ENCODE measurements at places on chromosomes 6 and 20. TPM values are rescaled to one million over a fixed set of nuclear protein-coding genes. Genes with fewer than 3 reads are reported as not detected.

DNA sequence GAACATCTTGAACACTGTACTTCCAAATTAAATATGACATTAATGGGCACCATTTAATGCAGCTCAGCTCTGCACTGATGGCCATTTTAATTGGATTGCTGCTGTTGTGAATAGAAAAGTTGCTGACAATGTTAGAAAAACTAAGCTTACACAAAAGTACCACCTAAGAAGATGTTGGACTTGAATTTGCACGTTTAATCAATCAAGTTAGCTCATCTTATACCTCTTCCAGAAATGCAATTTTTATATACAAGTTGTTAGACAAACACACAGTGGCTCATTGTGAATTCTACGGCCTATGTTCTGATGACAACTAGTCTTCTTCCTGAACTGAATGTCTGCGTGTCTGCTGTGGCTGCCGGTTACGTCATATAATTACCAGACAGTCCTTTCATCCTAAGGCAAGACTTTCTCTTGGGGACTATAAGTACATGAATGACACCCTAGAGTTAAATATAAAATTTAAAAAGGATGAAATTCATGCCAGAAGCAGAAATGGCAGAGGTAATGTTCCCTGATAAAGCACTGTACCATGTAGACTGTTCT, 330.2 kb downstream of the EPM2A start:
- no peak overlapping the region for H3K27ac ChIP-seq
- H3K4me3 ChIP-seq, result no peak overlapping the region
- H3K36me3 ChIP-seq, result no peaks in the 10 kb centered on the region
- peaks cover 9% of the 10 kb centered on the region for H3K4me1 ChIP-seq

- no peak overlapping the region for H3K27ac ChIP-seq
- no peaks in the 10 kb centered on the region for H3K27me3 ChIP-seq
- H3K4me3 ChIP-seq, result no peak overlapping the region
- DNase-seq, result no peak
- peaks cover 6% of the 10 kb centered on the region for H3K4me1 ChIP-seq
These were observed 94.3 kb upstream of the FAM8A1 start for GRCh38 chr6:17505767-17506280.

GRCh38 chr20:53752971-53753879, 159.6 kb upstream of the ZNF217 start:
- no peak for DNase-seq
- H3K4me1 ChIP-seq, result peaks cover 67% of the 10 kb centered on the region
- no peaks in the 10 kb centered on the region for H3K36me3 ChIP-seq
- peak overlapping the region; percentile 98 for H3K27ac ChIP-seq
- no peaks in the 10 kb centered on the region for H3K27me3 ChIP-seq

DNA sequence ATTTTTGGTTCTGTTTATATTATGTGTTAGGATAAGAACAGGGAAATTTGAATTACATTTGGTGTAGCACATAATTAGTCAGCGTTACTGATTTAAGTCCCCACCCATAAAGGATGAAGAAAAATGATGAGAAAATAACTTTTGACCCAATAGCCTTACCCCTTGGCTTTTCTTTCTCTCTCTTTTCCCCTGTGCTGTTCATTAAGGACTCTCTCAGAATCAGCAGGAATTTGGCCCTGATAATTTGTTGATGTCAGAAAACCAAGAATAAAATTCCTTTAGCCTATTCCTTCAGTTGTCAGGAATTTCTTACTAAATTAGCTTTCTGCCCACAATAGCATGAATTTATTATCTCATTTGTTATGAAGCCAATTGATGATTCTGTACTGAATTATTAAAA, 18.5 kb downstream of the PLCB1 start:
- peaks cover 24% of the 10 kb centered on the region for H3K4me1 ChIP-seq
- H3K4me3 ChIP-seq, result no peak overlapping the region
- no peaks in the 10 kb centered on the region for H3K36me3 ChIP-seq
- no peak overlapping the region for H3K27ac ChIP-seq
- no peaks in the 10 kb centered on the region for H3K27me3 ChIP-seq
- no peak for DNase-seq

DNA sequence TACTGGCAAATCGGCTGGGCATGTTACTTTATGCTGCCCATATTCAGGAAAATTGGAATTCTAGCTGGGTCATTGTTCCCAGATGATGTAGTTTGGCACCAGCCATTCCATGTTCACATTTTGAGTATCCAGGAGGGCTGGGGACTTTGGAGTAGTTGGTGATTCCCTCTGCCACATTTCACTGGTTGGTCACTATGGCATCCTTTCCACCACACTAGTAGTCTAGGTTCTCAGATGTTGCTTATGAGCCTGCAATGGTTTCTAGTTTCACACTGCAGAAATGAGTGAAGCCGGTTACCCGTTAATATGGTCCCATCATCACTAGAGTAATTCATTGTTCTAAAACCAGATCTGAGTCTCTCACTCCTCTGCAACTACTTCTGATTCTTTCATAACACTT, 4.6 kb downstream of the PTPN1 start:
- no peaks in the 10 kb centered on the region for H3K36me3 ChIP-seq
- H3K4me3 ChIP-seq, result no peak overlapping the region
- H3K4me1 ChIP-seq, result peaks cover 26% of the 10 kb centered on the region
- H3K27me3 ChIP-seq, result no peaks in the 10 kb centered on the region
- peak overlapping the region; percentile 73 for H3K27ac ChIP-seq

DNA sequence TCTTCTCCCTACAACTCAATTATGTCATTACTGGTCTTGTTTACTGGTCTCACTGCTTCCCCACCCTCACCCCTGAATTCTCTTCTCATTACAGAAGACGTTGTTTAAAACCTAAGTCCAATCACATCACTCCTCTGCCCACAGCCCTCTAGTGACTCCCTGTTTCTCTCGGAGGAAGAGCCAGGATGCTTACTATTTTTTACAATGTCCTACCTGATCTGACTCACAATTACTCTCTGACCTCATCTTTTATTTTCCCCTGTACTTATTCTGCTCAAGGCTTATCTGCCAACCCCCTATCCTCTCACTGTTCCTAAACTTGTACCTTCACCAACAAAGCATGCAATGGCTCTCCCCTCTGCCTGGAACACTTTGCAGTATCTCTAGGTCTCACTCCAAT, 400.4 kb upstream of the PTCHD4 start:
- no peak for DNase-seq
- no peaks in the 10 kb centered on the region for H3K36me3 ChIP-seq
- H3K4me1 ChIP-seq, result peaks cover 8% of the 10 kb centered on the region
- no peaks in the 10 kb centered on the region for H3K27me3 ChIP-seq

GRCh38 chr6:106731144-106731842, 101.9 kb downstream of the QRSL1 start:
- no peak overlapping the region for H3K4me3 ChIP-seq
- H3K27me3 ChIP-seq, result peaks cover 3% of the 10 kb centered on the region
- no peak for DNase-seq
- peaks cover 13% of the 10 kb centered on the region for H3K4me1 ChIP-seq

GRCh38 chr20:32631933-32632460, 41.7 kb downstream of the C20orf203 start:
- no peak overlapping the region for H3K27ac ChIP-seq
- peaks cover 29% of the 10 kb centered on the region for H3K4me1 ChIP-seq
- H3K27me3 ChIP-seq, result peaks cover 2% of the 10 kb centered on the region
- no peaks in the 10 kb centered on the region for H3K36me3 ChIP-seq

Gene MLN
- total RNA-seq, result not detected

Gene TAP2
- total RNA-seq, result 23.0 TPM

Gene IMPG1
- total RNA-seq, result not detected
